ENCODE measurements at places on chromosomes 5 and 9. TPM values are rescaled to one million over a fixed set of nuclear protein-coding genes. Genes with fewer than 3 reads are reported as not detected.

DNA sequence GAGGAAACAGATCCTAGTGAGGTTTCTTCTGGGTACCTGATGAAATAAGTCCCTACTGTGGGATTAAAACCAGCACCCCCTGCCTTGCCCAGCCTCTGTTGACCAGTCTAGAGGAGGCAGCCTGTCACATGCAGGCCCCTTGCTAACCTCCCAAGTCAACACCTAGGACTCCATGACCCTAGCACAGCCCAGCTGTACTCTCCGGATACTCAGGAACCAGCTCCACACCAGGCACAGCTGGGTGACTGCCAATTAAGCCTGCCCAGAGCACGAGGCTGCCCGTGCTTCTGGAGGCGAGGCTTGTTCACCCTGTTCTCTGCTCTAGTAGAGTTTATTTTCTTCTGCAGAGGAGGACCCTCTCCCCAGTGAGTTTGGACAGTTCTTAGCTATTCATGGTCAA, 92.5 kb downstream of the SNX24 start:
- DNase-seq, result no peak

GRCh38 chr5:95081982-95082381, 202.9 kb downstream of the MCTP1 start:
- no peak for DNase-seq

DNA sequence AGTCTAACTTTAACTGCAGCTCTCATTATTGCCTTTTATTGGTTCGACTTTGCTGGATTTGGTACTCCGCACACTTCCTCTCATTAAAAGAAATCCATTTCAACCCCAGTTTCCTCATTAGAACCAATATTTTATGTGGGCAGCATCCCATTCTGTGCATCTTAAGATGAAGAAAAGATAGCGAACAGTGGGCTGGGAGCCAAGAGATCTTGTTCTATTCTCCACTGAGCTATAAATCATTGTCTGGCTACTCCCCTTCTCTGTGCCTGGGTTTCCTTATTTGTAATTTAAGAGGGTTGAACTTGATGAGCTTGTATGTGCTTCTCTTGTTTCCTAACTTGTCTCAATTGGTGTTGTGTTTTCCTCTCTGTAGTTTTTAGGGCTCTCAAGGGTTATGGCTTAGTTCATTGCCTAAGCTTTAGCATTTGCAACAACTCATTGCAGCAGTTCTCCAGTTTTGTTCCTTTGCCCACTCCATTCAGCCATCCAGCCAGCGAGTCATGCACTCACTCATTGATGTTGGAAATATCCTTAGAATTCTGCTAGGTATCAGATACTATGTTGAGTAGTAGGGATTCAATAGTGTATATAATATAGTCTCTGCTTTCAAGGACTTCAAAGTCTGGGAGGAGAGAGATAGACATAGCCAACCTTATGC, 273.3 kb upstream of the TNC start:
- DNase-seq, result no peak

DNA sequence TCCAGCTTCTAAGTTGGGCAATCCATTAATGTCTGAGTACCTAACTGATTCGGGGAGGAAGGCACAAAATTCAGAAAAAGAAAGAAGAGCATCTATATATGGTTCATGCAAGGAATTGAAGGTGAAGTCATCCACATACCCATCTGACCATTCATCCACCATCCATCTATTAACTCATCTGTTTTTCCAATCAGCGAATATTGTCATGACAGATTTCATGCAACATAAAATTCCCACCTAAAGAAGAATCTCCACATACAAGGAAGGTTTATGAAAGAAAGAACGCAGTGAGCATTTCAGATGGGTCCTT, 164.7 kb downstream of the GRIA1 start:
- DNase-seq, result no peak

GRCh38 chr9:89657765-89658164, 53.0 kb downstream of the GADD45G start:
- no peak for DNase-seq

GRCh38 chr9:134566936-134567335, 74.7 kb upstream of the COL5A1 start:
- DNase-seq, result no peak

GRCh38 chr5:151253605-151253950, 593 bp downstream of the GM2A start:
- DNase-seq, result peak; percentile 8

- no peak for DNase-seq
These were observed 49.2 kb downstream of the MRPL36 start for GRCh38 chr5:1750469-1750868.

DNA sequence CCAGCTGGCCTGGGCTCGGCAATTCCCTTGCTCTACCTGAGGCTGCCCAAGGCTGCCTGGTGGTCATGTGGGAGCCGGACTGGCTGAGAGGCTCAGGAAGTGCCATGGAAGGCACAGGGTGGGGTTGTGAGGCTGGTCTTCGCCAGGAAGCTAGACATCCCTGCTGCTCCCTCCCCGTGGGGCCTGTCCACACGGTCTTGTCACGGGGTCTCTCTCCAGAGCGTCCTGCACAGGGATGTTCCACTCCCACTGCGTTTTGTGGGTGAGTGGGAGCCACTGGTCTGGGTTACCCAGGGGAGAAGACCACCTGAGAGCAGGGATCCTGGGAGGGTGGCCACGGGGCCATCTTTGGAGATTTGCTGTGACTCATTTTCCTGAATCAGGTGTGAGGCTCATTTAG, 11.6 kb downstream of the GADD45G start:
- no peak for DNase-seq

DNA sequence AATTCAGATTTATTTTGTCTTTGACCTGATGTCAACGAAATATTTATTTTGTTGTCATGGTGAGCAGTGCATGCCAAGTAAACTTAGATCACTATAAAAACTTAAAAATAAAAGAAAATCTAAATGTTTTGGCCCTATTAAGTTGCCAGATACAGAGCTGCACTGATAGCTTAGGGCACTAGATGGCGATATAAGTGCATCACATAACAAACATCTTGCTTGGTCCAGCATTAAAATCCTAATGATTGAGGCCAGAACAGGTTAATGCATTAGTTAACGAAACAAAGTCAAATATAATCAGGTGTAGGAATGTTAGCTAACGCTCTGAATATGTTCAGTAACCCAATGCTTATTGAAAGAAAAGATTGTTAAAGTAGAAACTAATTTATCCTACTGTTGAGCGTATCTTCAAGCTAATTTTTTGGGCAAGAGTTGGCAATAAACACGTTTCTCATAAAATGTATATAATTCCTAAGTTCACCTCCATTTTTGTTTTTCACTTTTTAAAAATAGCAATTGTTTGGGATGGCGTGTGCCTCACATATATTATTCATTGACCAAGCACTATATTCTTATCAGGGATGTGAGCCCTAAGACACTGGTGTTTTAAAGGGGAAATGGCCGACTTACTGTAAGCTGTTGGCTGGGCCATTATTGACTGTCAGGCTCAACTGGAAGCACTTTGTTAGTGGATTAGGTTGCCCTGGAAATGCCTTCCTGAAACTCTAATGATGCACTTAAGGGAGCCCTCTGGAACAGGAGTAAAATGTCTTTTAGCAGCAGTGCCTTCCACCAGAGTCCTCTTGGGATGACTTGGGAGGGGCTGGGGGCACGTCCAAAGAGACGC, 33.3 kb downstream of the KCTD16 start:
- peak; percentile 53 for DNase-seq

DNA sequence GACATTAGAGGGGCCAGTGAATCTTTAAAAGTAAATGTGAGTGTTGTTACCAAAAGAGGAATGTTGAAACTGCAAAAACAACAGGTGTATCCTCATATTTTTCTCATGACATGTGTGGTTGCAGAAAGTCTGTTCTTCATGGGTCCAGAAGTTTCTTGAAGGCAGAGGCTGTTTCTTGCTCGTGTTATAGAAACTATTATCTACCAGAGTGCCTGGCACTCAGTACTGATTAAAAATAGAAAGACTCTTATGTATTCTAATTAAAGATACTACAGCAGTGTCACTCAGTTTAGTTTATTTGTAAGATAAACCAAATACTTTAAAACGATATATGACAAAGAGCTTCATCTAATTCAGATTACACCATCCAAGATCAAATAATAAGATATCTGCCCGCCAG, 1864.2 kb upstream of the WWC1 start:
- no peak for DNase-seq

GRCh38 chr9:35529161-35529823, 39.4 kb downstream of the RUSC2 start:
- DNase-seq, result no peak

DNA sequence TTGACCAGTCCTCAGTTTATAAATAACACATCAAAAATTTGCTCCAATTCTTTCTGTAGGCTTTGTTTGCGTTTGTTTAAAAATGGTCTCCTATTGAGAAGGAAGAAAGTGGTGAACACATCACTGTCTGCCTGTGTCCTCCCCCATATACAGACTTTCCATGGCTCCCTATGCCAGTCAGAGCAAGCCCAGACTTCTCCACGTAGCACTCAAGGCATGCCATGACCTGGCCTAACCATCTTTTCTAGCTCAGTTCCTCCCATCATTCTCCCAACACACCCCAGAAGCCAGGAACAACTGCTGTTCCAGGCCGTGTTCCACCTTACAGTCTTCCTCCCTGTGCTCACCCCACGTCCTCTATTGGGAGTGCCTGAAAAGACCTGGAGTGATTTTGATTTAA, 129.6 kb upstream of the ZNF618 start:
- DNase-seq, result no peak

GRCh38 chr5:36666986-36667385, 60.6 kb downstream of the SLC1A3 start:
- no peak for DNase-seq

DNA sequence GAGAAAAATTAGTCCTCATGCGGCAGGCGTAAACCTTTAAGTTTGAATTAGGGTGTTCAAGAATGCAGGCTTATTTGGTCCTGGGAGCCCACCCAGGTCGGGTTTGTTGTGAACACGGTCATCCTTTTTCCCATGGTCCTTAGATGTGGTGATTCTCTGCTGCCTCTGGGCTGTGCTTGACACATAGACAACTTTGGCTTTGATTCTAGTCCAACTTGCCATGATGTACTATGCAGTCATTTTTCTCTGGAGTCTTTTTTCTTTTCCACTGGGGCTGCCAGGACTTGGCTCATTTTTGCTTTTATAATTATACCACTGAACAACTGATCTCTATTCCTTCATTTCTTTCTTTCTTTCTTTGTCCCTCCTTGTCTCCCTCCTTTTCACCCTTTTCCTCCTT, 218.6 kb downstream of the SREK1 start:
- DNase-seq, result no peak

- no peak for DNase-seq
These were observed 8.5 kb downstream of the DMXL1 start for GRCh38 chr5:119079318-119079921.

DNA sequence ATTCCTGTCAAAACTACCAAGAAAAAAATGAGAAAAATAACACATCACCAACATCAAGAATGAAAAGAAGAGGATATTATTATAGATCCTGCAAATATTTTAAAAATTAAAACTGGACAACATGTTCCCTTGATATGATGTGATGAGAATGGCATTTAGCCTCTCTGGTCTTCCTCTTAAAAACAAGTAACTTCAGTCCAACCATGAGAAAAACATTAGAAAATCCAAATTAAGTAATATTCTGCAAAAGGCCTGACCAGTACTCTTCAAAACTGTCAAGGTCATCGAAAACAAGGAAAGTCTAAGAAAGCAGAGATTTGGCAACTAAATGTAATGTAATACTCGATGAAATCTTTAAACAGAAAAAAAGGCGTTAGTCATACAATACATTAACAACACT, 167.1 kb upstream of the SNX2 start:
- no peak for DNase-seq

DNA sequence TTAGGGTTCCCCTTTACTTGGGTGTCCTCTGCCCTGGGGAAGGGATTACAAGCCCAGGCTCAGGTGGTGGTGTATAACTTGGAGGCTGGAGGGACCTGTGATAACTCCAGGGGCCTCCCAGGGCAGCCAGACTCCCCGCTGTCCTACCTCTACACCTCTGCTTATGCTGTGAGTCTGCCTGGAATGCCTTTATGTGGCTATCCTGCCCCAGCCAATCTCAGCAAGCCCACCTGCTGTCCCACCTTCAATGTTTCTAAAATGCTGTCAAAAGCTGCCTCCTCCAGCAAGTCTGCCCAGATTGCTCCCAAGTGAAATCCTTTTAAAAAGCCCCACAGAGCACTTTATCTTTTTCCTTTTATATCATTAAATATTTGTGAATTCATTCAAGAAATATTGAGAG, 39.3 kb downstream of the DAB2IP start:
- no peak for DNase-seq

- DNase-seq, result no peak
These were observed 17.1 kb upstream of the GOLM1 start for GRCh38 chr9:86116425-86116824.

GRCh38 chr9:124208571-124208970, 49.2 kb upstream of the NEK6 start:
- no peak for DNase-seq

GRCh38 chr5:176532795-176533194, 4.4 kb downstream of the RNF44 start:
- DNase-seq, result no peak

GRCh38 chr5:168699002-168699401, 119.8 kb upstream of the PANK3 start:
- no peak for DNase-seq

DNA sequence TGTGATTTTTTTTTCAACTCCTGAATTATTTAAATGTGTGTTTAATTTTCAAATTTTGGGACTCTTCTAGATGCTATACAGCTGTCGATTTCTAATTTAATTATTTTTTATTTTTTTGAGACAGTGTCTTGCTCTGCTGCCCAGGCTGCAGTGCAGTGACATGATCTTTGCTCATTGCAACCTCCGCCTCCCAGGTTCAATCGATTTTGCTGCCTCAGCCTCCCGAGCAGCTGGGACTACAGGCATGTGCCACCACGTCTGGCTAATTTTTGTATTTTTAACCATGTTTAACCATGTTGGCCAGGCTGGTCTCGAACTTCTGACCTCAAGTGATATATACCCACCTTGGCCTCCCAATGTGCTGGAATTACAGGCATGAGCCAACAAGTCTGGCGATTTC, 28.6 kb downstream of the CSNK1G3 start:
- DNase-seq, result no peak

The LCN9 gene
- total RNA-seq, result not detected

The NXNL2 gene
- total RNA-seq, result not detected

The PRR16 gene
- total RNA-seq, result not detected

The EMB gene
- 27.5 TPM for total RNA-seq

The MOB3B gene
- total RNA-seq, result 6.4 TPM

The FOXD4L3 gene
- not detected for total RNA-seq

The GABRA6 gene
- not detected for total RNA-seq

The RNF183 gene
- not detected for total RNA-seq

The CBY3 gene
- total RNA-seq, result not detected

The NR5A1 gene
- 1.2 TPM for total RNA-seq

The DNM1 gene
- total RNA-seq, result 8.0 TPM

The CCDC152 gene
- 2.8 TPM for total RNA-seq

Measured in endothelial cell (in vitro differentiated cells).